ENCODE measurements at places on chromosomes 5 and 9.

DNA sequence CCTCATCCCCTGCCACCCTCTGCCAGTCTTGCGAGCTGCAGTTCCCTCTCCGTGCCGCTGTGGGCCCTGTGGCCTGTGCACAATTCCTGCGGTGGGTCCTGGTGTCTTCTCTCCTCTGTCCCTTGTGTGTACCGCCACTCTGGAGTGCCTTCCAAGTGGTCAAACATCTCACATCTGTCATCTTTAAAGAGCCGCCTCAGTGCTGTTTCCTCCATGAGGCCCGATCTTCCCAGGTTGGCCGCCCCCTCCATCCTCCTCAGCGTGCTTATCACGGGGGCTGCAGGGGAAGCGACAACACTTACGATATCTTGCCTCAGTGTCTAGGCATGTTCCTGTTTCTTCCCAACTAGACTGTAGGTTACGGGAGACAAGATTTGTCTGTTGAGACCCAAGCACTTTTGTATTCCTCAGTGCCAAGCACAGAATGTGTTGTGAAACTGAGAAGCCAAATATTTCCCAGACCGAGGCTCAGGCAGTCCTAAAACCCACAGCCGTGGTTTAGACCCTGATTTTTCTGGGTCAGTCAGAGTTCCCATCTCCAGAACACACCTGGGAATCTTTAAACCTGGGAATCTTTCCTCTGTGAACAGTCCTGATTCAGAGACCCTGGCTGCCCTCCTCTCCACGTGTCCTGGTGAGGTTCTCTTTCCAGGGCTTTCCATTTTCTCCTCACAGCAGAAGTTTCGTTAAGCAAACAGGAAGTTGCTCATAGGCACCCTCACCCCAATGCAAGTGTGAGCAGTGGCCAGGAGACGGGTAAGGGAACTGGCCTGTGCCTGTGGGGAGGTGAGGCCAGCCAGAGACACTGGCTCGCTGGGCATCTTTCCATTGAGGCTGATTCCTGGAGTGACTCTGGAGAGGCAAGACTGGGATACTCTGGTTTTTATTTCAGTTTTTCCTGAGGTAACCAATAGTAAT, 28.8 kb downstream of the SLC46A2 start:
- peak; percentile 94 for DNase-seq

- DNase-seq = no peak
These were observed 1.1 kb downstream of the LCN1 start for GRCh38 chr9:135522137-135522877.

GRCh38 chr9:110897943-110898342, 140.3 kb downstream of the LPAR1 start:
- no peak for DNase-seq

DNA sequence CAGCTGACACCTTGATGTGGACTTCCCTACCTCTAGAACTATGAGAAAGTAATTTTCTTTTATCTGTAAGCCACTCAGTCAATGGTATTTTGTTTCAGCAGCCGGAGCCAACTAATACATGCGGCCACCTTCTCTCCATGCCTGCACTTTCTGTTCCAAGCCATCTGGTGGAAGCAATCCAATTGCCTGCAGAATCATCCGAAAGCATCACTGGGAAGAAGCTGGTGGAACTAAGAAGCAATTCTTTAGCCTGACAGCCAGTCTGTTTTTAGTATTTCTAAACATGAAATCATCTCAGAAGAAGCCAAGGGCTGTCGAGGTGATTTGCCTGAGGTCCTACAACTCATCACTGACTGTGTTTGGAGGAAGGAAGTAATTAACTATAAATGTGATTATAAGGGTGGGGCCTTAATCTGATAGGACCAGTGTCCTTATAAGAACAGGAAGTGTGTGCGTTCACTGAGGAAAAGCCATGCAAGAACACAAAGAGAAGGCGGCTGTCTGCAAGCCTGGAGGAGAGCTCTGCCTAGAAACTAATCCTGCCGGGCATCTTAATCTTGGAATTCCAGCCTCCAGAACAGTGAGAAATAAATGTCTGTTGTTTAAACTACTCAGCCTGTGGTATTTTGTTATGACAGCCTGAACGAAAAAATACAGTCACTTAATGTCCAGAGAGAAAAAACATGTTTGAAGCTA, 49.1 kb downstream of the NXNL2 start:
- no peak for DNase-seq

GRCh38 chr5:31197183-31197582, 3.7 kb downstream of the CDH6 start:
- DNase-seq = no peak

DNA sequence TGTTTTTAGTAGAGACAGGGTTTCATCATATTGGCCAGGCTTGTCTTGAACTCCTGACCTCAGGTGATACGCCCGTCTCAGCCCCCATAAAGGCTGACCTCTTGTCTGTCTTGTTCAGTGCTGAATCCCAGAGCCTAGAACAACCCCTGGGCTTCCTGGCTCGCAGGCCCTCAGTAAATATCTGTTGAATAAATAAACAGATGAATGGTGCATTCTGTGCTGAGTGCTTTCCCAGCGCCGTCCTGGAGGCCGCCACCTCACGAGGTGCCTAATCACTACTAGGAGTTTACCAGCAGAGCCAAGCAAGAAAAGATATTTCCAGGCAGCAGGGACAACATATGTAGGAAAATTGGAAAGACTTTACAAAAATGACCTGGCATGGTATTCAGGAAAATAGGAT, 88.5 kb downstream of the SNX24 start:
- no peak for DNase-seq

DNA sequence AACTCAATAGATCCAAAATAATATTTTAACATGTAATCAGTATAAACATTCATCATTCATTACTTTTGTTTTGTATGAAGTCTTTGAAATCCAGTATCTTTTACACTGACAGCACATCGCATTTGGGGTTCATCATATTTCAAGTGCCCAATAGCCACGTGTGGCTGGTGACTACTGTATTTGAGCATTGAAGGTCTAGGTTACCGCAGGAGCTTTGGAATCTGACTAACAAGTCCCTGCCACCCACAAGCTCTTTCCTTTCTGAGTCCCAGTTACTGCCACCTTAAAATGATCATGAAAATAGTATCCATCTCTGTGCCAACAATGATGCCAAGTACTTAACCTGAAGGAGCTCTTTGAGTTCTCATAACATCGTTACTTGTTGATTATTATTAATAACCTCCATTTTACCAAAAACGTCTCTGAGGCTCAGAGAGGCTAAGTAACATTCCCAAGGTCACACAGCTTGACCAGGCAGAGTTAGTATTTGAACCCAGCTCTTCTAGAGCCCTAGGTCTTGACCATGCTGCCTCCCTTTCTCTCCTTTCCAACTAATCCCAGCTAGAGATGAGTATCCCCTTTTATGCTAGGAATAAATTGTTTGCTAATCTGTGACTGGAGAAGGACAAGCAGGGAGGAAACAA, 24.2 kb downstream of the ARHGEF37 start:
- no peak for DNase-seq

DNA sequence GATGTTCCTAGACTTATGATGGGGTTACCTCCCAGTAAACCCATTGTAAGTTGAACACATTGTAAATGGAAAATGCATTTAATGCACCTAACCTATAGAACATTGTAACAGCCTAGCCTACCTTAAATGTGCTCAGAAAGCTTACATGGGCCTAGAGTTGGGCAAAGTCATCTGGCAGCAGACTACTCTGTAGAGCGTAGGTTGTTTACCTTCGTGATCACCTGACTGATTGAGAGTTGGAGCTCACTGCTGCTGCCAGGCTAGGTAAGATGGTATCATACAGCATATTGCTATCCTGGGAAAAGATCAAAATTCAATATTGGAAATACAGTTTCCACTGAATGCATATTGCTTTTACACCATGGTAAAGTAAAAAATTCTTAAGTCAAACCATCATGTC, 95.4 kb downstream of the HTR4 start:
- no peak for DNase-seq
